ENCODE measurements at places on chromosomes 6 and 20. TPM values are rescaled to one million over a fixed set of nuclear protein-coding genes. Genes with fewer than 3 reads are reported as not detected.

DNA sequence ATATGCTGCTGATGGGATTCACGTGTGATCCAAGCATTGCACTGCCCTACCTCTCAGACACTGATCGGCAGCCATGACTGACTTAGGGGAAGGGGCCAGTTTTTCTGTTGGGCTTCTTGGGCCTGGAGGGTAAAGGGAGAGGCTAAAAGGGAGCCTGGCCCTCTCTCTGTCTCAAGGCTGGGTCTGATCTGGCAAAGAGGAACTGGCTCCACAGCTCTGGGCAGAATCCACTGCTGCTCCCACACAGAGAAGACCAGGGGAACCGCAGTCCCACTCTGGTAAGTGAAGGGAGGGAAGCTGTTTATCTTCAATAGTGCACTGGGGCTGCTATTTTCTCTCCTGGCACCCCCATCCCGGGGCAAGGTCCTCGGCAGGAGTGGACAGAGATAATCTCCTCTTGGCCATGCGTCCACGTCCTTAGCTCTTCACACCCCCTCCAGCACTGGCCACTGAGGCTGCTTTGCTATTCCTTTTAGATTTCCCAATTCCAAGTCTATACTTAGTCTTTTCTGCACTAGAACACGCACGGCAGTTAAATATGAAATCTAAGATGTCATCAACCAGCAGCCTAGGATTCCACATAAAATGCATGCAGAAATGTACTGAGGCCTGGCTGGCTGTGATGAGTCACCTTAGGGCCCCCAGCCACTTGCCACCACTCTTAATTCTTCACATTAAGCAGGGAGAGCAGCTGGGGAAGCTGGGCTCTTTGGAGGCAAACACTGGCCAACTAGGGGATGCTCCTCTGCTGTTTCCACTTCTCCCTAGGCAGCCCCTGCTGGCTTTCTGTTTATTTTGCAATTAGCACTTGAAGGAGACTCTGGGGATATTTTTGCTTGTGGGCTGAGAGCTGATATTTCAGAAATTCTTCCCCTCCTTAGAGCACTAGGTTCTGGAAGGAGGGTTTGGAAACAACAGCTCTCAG lies 87.8 kb upstream of the ARMC2 start:
- no peak overlapping the region for H3K27ac ChIP-seq
- H3K4me3 ChIP-seq: no peak overlapping the region
- H3K4me1 ChIP-seq: no peaks in the 10 kb centered on the region
- H3K27me3 ChIP-seq: no peaks in the 10 kb centered on the region

DNA sequence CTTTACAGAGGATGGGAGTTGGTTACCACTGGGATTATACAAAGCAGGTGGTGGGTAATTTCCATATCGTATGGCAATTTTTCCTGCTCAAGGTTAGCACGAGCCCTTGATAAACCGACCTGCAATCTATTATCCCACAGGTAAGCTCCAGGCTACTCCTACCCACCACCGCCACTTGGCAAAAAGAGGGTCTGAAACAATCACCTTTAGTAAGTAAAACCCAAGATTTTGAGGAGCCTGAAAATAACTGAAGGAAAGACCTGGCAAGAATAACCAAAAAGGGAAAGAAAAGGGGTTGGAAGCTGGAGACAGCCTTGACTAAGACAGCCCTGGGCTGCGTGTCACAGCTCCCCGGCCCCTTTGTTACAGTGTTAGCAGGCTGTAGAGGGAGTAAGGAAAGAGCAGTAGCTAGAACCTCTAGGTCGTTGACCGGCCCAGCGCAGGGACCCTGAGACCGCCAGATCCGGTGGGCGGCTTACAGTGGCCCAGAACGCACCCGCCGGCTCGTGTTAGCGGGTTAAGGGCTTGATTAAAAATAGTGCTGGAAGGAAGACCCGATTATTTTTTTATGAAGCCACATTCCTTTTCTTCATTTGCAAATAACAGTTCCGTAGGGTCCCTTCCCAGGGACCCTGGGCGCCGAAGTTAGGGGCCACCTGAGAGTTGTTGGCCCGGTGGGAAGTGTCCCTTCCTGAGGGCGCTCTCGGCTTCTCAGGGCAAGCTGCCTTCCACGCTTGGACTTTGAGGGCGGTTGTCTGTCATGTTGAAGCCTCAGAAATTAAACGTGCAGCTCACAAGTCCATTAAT lies 30.5 kb downstream of the TFAP2B start:
- H3K4me3 ChIP-seq: no peak overlapping the region
- H3K27ac ChIP-seq: no peak overlapping the region
- peak; percentile 58 for DNase-seq
- peaks cover 81% of the 10 kb centered on the region for H3K27me3 ChIP-seq
- H3K36me3 ChIP-seq: no peaks in the 10 kb centered on the region
- H3K4me1 ChIP-seq: no peaks in the 10 kb centered on the region

- no peaks in the 10 kb centered on the region for H3K36me3 ChIP-seq
- no peaks in the 10 kb centered on the region for H3K4me1 ChIP-seq
- no peak for DNase-seq
- H3K27ac ChIP-seq: no peak overlapping the region
- peaks cover 26% of the 10 kb centered on the region for H3K27me3 ChIP-seq
- H3K4me3 ChIP-seq: no peak overlapping the region
Measured at GRCh38 chr20:47003223-47003622, 108.6 kb downstream of the EYA2 start.

DNA sequence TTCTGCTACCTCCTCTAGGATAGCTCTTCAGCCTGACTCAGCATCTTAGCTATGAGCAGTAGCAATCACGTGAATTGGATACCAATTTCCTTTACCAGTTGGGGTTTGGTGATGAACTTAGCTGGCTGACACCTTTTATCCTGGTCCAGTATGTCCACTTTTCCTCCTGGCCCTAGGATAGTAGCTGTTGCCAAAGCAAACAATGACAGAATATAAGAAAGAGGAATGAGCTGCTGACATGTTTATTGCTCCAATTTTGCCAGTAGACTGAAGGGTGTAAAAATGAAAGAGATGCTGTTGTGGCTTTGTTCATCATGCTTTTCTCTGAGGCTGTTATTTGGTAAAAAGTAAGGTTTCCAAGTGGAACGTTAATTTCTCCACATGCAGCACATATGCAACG lies 168.3 kb upstream of the JAG1 start:
- H3K27ac ChIP-seq: no peak overlapping the region
- no peaks in the 10 kb centered on the region for H3K36me3 ChIP-seq
- H3K27me3 ChIP-seq: no peaks in the 10 kb centered on the region
- DNase-seq: no peak

- H3K27me3 ChIP-seq: no peaks in the 10 kb centered on the region
- no peaks in the 10 kb centered on the region for H3K4me1 ChIP-seq
- DNase-seq: no peak
- no peaks in the 10 kb centered on the region for H3K36me3 ChIP-seq
Measured at GRCh38 chr20:48184229-48184628, 398.9 kb upstream of the SULF2 start.

DNA sequence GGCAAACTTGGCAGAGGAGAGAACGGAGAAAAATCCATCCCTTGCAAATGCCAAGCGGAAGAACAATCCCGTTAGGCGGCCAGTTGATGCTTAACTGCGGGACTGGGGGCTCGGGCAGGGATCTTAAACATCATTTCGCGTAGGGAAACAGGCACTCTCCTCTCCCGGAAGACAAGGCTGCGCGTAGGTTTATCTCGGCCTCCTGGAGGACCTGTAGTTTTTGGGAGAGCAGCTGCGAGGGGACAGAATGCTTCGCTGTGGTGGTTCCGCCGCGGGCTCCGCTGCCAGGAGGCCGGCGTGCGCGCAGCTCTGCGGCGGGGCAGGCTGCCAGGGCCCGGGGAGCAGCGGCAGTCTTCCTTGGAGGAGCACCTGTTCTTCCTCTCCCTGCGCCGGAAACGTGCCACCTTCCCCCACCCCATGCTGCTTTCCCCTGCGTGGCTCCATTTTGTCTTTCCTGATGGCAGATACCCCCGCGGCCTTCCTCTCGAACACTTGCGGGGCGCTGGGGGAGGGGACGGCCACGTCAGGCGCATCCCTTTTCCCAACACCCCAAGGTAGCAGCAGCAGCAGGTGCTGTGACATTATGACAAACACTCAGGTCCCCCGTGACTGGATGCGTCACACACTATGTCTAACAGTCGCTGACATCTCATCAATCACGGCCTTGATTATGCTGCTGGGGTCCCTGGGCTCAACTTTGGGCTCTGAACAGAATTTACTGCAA lies 230.7 kb upstream of the BTBD3 start:
- no peaks in the 10 kb centered on the region for H3K36me3 ChIP-seq
- H3K4me3 ChIP-seq: peak overlapping the region; percentile 13
- no peak overlapping the region for H3K27ac ChIP-seq

GRCh38 chr6:111573892-111574797 lies 31.5 kb downstream of the TRAF3IP2 start:
- DNase-seq: no peak
- peak overlapping the region; percentile 53 for H3K27ac ChIP-seq
- H3K27me3 ChIP-seq: no peaks in the 10 kb centered on the region
- H3K4me3 ChIP-seq: no peak overlapping the region
- H3K36me3 ChIP-seq: no peaks in the 10 kb centered on the region
- peaks cover 8% of the 10 kb centered on the region for H3K4me1 ChIP-seq

- no peaks in the 10 kb centered on the region for H3K4me1 ChIP-seq
- no peaks in the 10 kb centered on the region for H3K36me3 ChIP-seq
- no peak for DNase-seq
Measured at GRCh38 chr6:36955671-36956445, 1.3 kb downstream of the PI16 start.

Gene LPA
- not detected for total RNA-seq

Gene PCK1
- total RNA-seq: not detected

Gene ABHD16B
- total RNA-seq: not detected

Gene SLC17A1
- total RNA-seq: not detected
